ENCODE measurements at places on chromosomes 3 and 15.

- no peak for DNase-seq
These were observed 309.8 kb upstream of the GRM7 start for GRCh38 chr3:6551165-6551564.

DNA sequence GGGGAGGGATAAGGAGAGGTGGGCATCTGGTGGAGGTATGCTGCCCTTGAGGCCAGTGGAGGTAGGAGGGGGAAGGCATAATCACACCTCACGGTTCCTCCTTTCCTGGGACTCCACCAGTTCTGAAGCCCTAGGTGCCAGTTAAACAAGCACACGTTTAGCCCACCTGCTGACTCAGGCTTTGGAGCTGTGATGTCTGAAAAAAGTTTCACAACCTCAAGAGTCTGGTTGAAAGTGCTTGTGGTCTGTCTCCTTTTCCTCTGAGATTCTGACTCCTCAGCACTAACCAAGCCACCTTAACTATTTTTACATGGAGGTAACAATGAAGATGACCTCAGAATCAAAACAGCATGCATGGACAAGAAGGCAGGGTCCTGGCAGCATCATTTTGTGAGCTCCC is 23.0 kb downstream of the HPS3 start:
- no peak for DNase-seq

DNA sequence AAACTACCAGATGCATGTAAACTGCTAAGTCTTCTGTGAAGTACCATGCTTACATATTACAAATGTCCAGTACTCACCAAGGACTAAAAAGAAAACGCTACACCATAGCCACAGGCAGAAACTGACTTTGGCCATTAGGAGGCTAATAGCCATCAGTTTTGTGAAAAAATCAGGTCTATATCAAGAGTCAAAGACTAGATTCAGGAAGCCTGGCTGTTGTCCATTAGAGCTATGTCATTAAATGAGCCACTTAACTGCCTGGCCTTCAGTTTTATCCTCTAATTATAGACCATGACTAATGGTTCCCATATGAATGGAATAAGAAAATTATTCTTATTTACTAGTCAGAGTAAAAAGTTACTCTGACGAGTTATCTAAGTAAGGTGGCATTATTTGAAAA is 144.1 kb downstream of the VPS13C start:
- no peak for DNase-seq

DNA sequence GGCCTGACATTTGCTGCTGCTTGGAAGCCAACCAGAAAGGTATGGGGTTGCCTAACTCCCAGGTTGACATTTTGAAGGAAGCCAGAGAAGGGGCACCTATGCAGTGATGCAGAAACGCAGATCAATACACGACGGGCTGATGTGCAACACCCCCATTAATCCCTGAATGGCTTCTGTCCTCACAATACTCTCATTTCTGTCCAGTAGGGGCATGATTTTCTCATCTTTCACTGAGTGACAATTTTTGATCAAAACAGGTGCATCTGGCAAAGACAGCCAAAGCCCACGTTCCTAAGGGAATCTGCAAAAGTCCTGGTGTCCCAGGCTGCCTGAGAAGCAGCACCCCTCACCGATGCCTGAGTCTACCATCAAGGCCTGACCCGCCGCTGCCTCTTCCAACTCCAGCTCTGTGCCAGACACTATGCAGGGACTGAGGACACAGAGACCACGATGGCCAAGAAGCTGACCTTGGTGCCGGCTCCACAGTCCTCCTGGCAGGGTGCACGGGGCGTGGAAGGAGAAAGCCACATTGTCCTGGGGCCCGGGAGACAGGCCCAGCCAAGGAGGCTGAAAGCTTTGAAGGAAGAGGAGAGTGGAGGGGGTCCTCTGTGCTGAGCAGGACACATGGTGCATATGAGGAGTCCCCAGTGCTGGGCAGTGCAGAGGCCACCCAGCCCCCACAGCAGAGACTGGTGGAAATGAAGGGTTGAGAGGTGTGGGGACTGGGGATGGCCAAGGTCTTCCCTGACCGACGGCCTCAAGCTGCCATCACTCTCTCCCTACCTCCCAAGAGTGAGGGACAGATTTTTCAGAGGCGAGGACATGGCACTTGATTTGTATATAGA is 159.6 kb downstream of the NUP210 start:
- no peak for DNase-seq

DNA sequence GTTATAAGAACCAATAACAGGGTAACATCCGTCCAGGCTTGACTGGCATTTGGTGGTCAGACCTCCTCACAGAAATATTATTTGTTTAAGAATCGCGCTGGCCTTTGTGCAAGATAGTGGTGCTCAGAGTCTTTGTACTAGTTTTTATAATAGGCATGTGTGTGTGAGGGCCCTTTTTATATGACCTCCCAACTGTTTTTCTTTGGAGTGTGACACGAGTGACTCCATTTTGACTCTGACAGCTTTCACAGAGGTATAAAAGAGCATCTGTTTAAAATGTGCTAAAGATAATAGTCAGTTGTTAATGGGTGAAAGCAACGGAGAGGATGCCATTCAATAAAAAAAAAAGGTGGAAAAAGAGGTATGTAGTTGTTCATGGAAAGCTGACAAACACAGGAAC is 110.4 kb downstream of the IL1RAP start:
- DNase-seq, result no peak

GRCh38 chr3:156985711-156986110 is 159.6 kb downstream of the LEKR1 start:
- DNase-seq, result no peak

GRCh38 chr15:92663250-92663951 is 7.8 kb upstream of the FAM174B start:
- DNase-seq, result no peak

DNA sequence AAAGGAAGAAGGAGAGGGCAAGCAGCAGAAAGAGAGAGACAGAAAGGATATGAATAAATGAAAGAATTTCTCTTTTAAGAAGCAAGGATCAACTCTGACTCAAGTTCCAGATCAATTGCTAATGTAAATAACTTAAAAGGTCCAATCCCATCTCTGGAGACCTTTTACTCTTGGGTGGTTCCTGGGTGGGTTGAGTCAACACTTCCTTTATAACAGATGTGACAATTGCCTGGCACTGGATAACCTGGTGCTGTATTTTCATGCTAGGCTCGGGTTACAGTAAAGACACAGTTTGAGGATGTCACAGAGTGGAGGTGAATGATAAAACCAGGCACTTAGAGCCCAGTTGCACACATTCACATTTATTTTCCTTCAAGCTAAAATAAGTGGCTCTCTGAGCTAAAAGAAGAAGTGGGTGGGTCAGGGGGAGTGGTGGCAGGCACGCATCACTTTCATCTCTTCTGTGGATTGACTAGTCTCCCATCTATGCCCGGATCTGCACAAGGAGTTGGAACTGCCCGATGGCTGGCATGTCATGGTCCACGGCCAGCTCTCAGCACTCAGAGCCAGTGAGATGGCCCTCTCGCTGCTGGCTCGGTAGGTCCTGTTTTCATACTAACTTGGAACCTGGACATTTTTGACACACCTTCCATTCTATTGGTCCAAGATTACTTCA is 465.8 kb downstream of the FOXP1 start:
- no peak for DNase-seq

GRCh38 chr3:40969341-40969740 is 230.0 kb upstream of the CTNNB1 start:
- no peak for DNase-seq

DNA sequence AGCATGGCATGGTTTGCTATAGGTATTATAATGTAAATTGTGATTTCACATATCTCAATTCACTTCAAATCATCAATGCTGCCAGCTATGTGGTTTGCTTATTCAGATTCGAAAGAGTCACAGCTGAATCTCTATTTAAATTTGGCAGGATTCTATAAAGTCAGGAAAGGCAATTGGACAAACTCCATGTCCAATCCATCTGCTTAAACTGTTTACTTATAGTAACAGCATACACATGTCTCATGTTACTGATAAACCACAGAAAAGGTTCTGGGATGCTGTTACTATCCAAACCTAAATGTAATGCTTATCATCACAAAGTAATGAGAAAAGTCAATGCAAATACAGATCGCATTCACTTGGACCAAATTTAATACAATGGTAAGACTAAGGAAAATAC is 229.7 kb downstream of the ISL2 start:
- no peak for DNase-seq

- no peak for DNase-seq
These were observed 657.0 kb downstream of the TUSC7 start for GRCh38 chr3:117366574-117366973.

DNA sequence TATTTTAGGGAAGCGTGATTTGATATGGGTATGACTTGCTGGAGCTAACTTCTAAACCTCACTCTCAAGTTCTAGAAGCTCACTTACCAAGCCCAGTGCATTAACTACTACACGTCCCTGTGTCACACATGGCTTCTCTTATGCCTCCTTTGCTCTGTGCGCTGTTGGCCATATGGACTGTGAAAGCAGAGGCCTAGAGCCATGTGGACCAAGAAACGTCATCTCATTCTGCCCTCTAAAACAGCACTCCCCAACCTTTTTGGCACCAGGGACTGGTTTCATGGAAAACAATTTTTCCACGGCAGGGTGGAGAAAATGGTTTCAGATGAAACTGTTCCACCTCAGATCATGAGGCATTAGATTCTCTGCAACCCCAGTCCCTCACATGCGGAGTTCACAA is 11.7 kb downstream of the MTMR14 start:
- DNase-seq, result no peak

- peak; percentile 50 for DNase-seq
These were observed 64.5 kb downstream of the KLHL25 start for GRCh38 chr15:85730001-85730820.

DNA sequence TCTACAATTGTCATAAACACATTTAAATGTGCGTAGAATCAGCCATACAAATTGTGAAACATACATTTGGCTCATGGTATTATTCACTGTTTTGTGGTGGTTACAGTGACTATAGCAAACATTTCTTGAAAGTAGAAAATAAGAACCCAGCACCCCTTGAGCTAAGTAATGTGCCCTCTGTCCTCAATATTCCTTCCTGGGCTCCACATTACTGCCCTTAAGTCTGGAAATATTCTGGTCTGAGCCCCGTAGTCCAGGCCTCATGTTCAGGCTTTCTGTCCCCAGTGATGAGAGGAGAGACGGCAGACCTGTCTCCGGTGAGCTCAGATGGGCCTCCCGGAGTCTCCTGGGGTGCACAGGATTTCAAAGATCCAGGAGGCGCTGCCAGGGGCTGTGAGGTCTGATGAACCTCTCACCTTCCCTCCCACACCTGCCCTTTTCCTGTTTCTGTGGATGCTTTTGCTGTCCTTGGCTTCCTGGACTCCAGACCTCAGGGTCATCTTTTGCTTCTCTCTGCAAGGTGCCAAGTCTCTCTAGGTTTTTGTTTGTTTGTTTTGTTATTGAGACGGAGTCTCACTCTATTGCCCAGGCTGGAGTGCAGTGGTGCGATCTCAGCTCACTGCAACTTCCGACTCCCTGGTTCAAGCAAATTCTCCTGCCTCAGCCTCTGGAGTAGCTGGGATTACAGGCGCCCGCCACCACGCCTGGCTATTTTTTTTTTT is 8.8 kb upstream of the MUC20 start:
- DNase-seq, result no peak

DNA sequence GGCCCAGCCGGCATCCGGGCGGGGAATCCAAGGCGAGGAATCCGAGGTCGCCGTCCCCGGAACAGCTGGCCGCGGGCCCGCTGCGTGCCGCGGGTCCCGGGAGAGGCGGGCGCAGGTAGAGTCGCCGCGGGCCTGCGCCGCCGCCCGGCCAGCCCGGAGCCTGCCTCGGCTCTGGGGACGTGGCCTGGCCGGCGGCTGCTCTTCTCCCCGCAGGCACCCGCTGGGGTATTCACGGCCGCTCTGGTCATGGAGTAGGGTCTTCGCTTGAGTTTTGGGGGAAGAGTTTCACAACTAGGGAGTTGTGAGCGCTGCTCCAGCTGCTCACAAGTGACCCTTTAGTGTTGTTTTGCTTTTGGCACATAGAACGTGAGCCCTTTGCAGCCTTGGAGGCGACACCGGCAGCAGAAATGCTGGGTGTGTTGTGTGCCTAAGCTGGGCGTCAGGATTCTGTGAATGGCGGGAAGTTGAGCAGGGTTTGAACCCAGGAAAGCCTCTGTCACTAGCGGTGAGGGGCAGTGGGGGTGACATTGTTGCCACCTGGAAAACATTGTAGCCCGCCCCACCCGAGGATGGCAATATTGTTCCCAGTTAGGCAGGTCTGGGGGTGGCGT is 4.0 kb downstream of the TRIM71 start:
- no peak for DNase-seq

DNA sequence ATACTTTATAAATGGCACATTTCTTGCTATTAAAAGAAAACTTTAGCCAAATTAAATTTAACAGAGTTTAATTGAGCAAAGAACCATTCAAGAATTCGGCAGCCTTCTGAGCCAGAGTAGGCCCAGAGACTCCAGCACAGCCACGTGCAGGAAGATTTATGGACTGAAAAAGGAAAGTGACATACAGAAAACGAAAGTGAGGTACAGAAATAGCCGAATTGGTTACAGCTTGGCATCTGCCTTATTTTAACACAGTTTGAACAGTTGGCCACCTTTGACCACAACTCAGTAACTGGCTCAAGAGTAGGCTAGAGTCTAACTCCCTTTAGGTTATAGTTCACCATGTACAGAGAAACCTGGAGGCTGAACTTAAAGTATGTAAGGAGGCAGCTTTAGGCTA is 17.6 kb downstream of the CFAP44 start:
- DNase-seq, result no peak

DNA sequence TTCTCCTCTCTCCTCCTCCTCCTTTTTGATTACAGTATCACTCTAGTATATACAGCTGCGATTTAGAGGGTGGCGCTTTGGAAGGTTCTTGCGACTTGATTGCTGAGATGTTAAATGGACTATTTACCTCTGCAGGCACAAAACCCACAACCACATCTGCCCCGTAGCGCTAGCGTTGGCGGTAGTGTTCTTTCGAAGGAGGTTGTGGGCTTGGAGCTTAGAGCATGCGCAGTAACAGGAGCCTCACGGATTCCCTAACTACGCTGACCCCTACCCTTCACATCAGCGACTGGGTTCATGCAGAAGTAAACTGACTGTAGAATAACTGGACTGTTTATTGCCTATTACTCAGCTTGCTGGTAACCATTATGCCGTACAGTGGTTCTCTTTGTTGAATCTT is 58.0 kb downstream of the CGGBP1 start:
- DNase-seq, result no peak

GRCh38 chr3:184596886-184597575 is 35.4 kb downstream of the EPHB3 start:
- DNase-seq, result no peak

GRCh38 chr3:8490079-8490552 is 11.5 kb upstream of the LMCD1 start:
- DNase-seq, result no peak

DNA sequence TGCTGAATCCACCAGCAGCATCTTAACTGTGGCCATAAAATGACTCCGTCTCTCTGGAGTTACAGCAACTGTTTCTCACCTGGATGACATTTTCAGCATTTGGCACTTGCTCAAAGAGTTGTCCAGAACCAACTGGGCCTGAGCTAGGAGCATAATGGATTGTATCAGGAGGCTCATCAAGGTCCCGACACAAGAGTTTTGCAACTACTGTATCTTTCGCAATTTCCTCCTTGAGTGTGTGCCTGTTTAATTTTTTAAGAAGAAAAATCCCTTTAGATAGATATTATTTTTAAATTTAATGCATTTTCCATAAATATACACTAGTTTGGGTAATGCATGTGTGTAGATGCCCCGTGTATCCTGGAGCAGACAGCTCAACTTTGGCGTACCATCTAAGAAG is 44.3 kb upstream of the C3orf49 start:
- DNase-seq, result no peak

GRCh38 chr3:59304296-59304695 is 254.5 kb upstream of the CFAP20DC start:
- no peak for DNase-seq
